ENCODE measurements at places on chromosomes 4 and X.

- DNase-seq, result no peak
Observed at GRCh38 chr4:173056271-173056670, 112.3 kb upstream of the GALNT7 start.

DNA sequence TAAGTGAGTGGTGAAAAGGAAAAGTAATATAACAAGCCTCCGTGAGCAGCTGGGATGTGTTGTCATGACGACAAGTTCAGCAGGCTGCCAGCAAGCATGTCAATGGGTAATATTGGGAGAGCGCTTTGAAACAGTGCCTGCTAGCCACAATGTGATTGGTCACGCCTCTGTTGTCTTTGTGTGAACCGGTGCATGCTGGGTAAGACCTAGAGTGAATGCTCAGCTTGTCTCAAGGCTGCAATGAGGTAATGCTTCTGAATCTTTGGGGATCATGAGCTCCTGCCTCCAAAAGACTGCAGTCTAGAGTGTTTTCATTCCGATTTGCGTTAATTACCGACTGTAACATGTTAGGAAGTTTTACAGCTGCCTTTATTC lies 54.9 kb downstream of the STOX2 start:
- no peak for DNase-seq

DNA sequence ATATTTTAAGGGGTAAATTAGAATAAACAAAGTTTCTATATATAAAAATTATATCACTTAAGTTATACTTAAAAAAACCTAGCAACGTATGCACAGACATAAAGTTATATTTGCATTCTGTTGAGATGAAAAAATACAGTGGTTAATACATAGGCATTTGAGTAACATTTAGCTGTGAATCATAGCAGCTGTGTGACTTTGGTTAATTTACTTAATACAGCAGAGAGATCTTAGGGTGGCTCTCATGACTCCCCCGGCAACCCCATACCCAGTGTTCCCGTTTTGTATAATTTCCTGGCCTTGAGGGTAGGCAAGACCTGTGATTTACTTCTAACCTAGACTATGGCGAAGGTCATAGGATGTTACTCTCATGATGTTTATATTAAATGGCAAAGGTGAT lies 504.8 kb downstream of the INPP4B start:
- no peak for DNase-seq

DNA sequence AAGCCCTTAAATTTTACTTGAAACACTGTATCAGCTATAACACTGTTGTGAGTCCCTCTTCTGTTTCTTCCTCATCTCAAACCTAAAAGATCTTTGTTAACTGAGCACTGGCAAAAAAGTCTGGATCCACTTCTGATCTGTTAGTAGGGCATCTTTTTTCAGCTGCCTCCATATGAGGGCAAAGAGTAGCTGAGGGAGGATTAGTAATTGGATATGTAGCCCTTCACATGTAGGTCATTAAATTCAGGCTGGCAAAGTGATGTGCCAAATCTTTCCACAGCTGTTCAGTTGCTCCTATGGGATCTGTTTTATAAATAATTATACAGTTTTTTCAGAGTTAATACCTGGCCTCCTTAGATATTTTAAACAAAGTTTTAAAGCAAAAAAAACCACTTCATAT lies 1.1 kb upstream of the TRMT10A start:
- no peak for DNase-seq

GRCh38 chrX:72644946-72645345 lies 69.2 kb downstream of the PHKA1 start:
- DNase-seq, result no peak

- no peak for DNase-seq
Observed at GRCh38 chrX:132491191-132491590, 2.4 kb upstream of the MBNL3 start.

GRCh38 chrX:147485207-147485606 lies 426.5 kb upstream of the FMR1 start:
- no peak for DNase-seq

- no peak for DNase-seq
Observed at GRCh38 chrX:153609917-153610835, 11.2 kb upstream of the CCNQ start.

- DNase-seq, result no peak
Observed at GRCh38 chr4:122621016-122621507, at the start of gene IL21. TSS of gene IL21 (minus strand) at chr4:122621066. CDS start at chr4:122621011, 55 bp downstream.

- DNase-seq, result no peak
Observed at GRCh38 chr4:158783785-158784184, 15.0 kb downstream of the FNIP2 start.

DNA sequence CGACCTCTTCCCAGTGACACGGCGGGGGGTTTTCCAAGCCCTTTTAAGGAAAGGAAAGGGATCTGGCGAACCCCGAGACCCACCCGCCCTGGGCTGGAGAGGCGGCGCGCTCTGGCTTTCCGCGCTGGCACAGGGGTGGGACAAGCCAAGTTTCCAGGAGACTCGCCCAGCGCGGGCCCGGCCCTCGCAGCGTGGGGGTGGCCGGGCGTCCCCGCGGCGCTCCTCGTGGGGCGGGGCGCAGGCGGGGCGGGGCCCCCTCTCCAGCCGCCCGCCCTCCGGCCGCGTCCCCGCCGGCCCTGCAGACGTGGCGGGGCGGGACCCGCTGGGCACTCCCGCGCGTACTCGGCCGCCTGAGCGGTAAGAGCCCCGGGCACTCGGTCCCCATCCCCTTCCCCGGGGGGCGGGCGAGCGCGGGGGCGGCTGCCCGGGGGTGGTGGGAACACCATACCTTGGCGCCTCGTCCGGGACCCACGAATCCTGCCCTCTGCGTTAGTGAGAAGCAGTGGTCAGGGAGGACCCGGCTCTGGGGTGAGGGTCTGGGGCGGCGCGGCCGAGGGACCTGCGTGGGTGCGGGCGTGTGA lies at the start of gene FAM114A1:
TSS of gene FAM114A1 (plus strand) at position 329 of the 581 bp plus-strand sequence. CDS start 10,273 bp downstream, outside the sequence.
- DNase-seq, result no peak

GRCh38 chr4:80183250-80184052 lies 13.9 kb upstream of the PRDM8 start:
- no peak for DNase-seq

- no peak for DNase-seq
Observed at GRCh38 chr4:75786938-75787337, 62.6 kb downstream of the USO1 start.

DNA sequence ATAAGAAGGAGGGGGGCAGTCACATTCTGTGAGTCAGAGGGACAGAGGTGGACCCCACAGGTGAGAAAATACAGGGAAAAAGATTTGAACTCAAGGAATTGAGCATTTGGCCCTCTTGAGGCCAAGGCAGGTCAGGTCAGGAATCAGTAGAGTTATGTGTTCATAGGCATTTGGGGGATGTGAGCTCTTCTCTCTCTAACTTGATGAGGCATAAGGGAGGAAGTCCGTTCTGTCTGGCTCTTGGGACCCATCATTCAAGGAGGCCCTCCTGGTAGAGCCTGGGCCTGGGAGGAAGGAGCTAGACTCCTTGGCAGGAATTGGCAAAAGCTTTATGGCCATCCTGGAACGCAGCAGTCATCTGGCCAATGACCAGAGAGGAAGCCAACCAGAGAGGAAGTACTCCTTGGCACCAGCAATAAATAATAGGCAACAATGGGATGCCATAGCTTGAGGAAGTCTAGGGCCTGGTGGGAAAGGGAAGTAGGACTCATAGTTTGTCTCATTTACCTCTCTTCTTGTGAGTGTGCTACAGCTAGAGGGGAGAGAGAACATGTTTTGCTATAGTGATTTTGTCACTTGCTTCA lies 53.0 kb downstream of the MSN start:
- no peak for DNase-seq

GRCh38 chr4:122798101-122798500 lies 28.5 kb upstream of the FGF2 start:
- DNase-seq, result peak; percentile 95

DNA sequence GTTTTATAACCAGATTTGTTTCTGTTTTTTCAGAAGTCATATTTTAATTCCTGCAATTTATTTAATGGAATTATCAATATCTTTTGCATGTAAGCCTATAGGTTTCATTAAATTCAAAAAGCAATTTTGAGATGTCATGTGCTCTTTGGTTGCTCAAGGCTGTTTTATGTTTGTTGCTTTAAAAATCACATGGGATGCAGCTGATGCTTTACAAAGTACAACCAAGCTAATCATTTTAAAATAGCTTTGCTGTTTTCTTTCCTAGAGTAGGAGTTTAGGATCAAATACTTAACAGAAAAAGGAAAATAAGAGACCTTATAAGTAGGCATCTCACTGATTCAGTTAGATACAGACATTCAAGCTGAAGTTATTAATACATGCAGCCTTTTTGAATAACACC lies 11.3 kb downstream of the CPEB2 start:
- no peak for DNase-seq

DNA sequence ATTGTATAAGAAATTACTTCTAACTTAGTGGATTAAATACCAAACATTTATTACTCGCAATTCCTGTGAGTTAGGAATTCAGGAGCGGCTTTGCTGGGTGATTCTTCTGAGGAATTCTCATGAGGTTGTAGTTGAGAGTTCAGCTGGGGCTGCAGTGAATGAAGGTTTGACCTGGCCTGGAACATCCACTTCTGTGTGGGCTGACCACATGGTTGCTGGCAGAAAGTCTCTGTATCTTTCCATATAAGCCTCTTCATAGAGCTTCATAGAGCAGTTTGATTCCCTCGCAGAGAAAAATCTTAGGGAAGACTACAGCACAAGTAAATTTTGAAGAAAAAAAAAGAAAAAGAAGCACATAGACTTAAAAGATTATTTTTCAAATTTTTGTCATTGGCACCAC lies 339.7 kb upstream of the NWD2 start:
- DNase-seq, result no peak

DNA sequence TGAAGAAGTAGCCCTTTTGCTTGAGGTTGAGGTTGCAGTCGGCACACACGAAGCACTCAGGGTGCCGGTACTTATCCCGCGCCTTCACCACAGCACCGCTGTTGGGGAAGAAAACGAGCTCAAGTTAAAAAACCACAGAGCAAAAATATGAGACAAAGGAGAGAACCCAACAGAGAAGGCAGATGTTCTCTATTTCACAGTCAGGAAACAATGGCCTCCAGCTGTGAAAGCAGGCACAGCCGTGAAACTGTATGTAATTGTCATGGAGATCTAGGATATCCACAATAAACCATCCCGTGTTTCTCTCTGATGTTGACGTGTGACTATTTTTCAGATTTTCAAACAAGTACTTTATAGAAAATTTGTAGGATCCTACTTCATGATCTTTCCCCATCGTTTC lies 30.9 kb upstream of the CCDC110 start:
- DNase-seq, result no peak

DNA sequence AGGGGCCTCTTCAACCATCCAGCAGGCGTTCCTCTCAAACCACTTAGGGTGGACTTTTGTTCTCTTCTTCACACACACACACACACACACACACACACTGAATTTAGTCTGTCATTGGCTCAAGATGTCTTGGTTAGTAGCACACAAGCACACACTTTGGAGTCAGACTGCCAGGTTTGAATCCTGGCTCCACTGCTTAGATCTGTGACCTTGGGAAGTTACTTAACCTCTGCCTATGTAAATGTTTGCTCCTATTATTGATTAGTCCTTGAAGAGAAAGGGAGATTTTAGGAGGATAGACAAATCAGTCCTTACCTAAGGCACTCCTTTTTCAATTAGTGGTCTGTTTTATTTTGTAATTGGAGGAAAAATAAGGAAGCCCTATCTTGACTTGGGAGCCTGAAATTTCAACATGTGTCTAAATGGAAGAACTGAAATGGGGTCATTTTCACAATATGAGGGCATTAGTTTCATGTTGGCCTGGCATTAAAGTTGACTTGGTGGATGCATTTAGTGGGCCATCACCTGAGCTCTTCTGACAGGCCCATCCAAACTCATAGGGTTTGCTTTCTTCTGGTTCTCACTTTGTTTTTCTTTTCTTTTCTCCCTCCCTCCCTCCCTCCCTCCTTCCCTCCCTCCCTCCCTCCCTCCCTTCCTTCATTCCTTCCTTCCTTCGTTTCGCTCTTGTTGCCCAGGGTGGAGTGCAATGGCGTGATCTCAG lies 13.3 kb upstream of the TMEM131L start:
- DNase-seq, result no peak

DNA sequence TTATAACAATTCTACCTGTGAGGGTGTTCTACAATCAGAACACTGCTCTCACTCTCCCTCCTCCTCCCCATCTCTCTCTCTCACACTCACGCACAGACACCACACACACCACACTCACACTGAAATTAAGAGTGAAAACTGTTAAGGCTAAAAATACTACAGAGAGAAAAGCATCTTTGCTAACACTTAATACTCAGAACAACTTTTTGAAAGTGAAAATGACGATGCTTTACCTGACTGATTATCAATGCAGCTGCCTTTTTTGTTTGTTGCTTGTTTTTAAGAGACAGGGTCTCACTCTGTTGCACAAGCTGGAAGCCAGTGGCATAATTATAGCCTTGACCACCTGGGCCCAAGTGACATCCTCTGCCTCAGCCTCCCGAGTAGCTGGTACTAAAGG lies 222.4 kb downstream of the APBB2 start:
- DNase-seq, result no peak

GRCh38 chr4:71006203-71006907 lies 12.9 kb downstream of the DCK start:
- no peak for DNase-seq

DNA sequence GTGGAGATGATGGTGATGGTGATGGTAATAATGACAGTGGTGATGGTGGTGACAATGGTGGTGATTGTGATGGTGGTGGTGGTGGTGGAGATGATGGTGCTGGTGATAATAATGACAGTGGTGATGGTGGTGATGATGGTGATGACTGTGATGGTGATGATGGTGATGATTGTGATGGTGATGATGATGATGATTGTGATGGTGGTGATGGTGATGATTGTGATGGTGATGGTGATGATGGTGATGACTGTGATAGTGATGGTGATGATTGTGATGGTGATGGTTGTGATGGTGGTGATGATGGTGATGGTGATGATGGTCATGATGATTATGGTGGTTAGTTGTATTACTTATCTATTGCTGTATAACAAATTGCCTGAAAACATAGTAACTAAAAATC lies 108.9 kb upstream of the NKX1-1 start:
- no peak for DNase-seq

DNA sequence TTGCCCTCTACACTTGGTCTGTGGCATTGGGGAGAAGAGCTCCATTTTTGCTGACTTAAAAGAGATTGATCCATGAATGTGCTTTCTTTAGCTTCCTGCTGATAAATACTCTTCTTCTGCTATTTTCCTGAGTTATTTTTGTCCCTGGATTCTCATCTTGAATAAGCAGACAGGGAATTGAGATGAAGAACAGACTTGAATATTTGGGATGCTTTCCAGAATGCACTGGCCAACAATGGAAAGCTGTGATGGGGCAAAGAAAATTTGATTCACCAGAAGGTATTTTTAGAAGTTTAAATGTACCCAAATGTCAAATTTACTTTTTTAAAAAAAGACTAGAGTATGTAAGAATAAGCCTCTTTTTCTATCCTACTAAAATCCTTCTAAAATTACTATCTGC lies 309.9 kb upstream of the PPP1R2C start:
- DNase-seq, result no peak

DNA sequence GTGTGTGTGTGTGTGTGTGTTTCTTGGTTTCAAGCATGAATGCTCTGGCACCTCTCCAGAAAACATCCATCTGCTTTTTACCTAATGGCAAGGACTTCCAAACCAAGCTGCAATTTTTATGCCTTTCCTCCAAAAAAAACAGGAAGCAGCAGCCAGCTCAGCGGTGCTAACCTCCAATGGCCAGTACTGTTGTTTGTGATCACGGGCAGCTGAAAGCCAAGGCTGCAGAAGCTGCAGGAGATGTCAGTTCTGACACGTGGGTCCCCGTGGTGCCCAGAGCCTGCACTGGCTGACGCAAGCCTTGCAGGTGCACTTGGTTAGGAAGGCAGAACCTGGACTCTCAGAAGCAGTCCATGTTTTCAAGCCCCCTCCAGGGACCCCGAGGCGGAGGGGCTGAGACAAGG lies 313.6 kb upstream of the DDX53 start:
- DNase-seq, result peak; percentile 37

All from AG04449 (cell line).